ENCODE measurements at places on chromosomes 16 and 17.
A peak's percentile ranks its signal among the peaks of the same experiment; 100 is the strongest.

- H3K4me3 ChIP-seq, result no peak overlapping the region
- peaks cover 2% of the 10 kb centered on the region for H3K4me1 ChIP-seq
- no peak overlapping the region for H3K27ac ChIP-seq
- H3K27me3 ChIP-seq, result no peaks in the 10 kb centered on the region
- H3K36me3 ChIP-seq, result no peaks in the 10 kb centered on the region
These were observed 16.3 kb upstream of the DPEP1 start for GRCh38 chr16:89596957-89597649.

DNA sequence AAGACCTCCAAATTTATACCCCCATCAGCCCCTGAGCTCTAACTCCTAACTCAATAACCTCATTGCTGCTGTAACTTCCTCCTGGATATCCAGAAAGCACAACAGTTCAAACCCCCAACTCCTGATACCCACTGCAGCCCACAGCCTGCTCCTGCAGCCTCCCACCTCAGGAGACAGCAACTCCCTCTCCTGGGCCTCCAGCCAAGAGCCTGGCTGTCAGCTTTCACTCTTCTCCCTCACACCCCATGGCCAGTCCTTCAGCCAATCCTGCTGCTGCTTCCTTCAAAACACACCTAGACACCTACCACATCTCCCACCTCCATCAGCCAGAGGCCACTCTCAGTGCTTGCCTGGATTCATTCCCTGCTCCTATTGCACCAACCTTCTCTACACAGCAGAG lies 5.4 kb downstream of the GINS2 start:
- peak; percentile 51 for DNase-seq
- no peak overlapping the region for H3K27ac ChIP-seq
- no peaks in the 10 kb centered on the region for H3K4me1 ChIP-seq
- no peaks in the 10 kb centered on the region for H3K27me3 ChIP-seq

DNA sequence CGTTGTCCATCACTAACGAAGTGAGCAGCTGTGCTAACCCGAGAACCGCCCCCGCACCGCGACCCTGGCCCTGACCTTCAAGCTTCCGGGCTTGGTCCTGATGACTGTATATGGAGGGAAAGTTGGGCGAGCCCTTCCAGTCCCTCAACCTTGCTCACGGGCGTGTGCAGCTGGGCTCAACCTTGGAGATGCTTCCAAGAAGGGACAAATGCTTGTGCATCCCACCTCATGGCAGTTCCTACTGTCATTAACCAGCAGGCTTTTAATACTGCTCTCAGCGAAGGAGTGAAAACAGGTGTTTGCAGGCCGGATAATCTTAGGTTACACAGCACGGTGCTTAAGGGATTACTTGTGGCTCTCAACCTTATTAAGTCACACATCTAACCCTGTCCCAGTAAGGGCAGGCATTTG lies 33.5 kb downstream of the SRL start:
- no peaks in the 10 kb centered on the region for H3K36me3 ChIP-seq
- no peaks in the 10 kb centered on the region for H3K27me3 ChIP-seq
- no peak overlapping the region for H3K27ac ChIP-seq
- no peak overlapping the region for H3K4me3 ChIP-seq
- no peak for DNase-seq

DNA sequence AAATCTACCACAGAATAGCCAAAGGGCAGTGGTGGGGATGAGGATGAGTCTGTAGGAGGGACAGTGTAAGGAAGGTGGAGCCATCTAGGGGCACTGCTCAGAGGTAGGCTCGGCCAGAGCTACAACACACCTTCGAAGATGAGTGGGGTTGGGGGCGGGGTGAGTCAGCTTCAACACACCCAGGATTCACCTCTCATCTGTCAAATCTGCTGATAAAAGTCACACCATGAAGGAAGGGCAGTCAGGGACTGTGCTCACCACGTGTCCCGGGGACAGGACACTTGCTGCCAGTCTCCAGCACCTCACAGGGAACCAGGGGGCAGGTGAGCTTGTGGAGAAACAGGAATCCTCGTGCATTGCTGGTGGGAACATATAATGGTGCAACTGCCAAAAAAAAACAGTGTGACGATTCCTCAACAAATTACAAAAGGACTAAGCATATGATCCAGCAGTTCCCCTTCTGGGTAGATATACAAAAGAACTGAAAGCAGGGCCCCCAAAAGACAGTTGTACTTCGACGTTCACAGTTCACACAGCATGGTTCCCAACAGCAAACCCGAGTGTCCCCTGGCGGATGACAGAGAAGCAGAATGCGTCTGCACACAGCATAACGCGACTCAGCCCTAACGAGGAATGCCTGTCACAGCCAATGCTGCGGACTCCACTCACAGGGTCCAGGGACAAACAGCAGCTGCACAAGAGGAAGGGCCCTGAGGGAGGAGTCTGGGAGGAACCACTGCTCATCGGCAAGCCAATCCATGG lies 133.1 kb downstream of the ANKRD11 start:
- peaks cover 44% of the 10 kb centered on the region for H3K4me1 ChIP-seq
- H3K27me3 ChIP-seq, result no peaks in the 10 kb centered on the region
- H3K27ac ChIP-seq, result no peak overlapping the region
- no peak for DNase-seq
- H3K4me3 ChIP-seq, result no peak overlapping the region
- H3K36me3 ChIP-seq, result no peaks in the 10 kb centered on the region

- H3K4me1 ChIP-seq, result peaks cover 13% of the 10 kb centered on the region
- no peak for DNase-seq
- no peak overlapping the region for H3K4me3 ChIP-seq
- peaks cover 4% of the 10 kb centered on the region for H3K27me3 ChIP-seq
- H3K36me3 ChIP-seq, result no peaks in the 10 kb centered on the region
These were observed 5.1 kb downstream of the CBX8 start for GRCh38 chr17:79791735-79792161.

DNA sequence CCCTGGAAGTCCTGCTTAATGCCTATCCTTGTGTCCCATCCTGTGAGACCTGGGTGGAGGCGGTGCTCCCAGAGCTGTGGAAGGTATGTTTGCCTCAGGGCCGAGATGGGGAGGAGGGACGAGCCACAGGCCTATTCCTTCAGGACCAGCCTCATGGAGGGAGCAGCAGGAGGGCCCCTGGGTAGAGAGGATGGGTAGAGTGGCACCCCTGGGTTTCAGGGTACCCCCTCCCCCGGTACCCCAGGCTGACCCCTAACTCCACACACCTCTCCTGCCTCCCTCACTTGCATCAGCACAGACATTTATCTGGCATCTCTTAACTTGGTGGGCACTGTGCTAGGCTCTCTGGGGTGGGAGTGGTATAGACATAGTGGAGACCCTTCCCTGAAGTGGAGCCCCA lies 7.1 kb downstream of the ASB16 start:
- no peak overlapping the region for H3K4me3 ChIP-seq
- H3K27me3 ChIP-seq, result no peaks in the 10 kb centered on the region
- no peaks in the 10 kb centered on the region for H3K36me3 ChIP-seq

DNA sequence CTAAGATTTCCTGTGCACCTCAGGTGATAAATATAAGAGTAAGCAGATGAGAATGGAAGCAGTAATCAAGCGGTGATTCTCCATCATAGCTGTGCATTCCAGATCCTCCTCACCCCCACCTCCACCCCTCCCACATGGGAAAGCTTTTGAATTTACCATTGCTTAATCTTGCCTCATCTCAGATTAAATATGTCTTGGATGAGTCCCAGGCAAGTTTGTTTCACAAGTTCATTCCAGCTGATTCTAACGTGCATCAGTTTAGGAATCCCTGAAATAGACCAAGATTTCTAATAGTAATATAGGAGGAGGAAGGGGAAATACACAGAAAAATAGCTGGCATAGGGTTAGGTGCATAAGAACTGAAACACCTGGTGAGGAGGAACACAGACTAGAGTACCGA lies 396.2 kb upstream of the KIF2B start:
- DNase-seq, result no peak
- no peak overlapping the region for H3K27ac ChIP-seq
- no peaks in the 10 kb centered on the region for H3K36me3 ChIP-seq
- H3K4me3 ChIP-seq, result no peak overlapping the region
- no peaks in the 10 kb centered on the region for H3K27me3 ChIP-seq

DNA sequence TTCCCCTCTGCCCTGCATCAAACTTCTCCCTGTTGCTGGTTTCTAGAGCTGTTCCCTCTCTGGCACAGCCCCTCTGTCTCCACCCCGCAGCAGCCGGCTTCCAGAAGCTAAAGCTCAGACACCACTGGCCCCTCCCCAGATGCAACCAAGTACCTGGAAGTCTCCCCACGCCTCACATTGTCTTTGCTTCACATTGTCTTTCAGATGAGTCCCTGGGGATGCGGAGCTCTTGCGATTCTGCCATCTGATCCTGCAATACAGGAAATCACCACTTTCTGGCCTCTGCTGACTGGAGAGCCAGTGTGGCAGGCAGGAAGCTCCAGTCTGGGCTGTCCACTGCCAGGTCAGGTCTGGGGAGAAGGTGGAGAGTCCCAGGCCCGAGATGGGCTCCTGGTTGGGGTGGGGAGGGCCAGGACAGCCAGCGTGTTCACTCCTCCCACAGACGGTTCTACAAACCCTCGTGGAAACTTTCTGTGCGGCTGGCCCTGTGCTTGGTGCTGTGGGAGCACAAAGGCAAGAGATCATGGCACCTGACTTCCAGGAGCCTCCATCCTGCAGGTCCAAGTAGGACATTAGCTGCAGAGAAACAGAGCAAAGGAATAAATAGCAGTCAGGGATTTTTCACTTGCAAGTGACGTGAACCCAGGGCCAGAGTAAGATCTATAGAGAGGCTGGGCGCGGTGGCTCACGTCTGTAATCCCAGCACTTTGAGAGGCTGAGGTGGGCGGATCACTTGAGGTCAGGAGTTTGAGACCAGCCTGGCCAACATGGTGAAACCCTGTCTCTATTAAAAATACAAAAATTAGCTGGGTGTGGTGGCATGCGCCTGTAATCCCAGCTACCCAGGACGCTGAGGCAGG lies 47.9 kb upstream of the MAP3K14 start:
- H3K4me3 ChIP-seq, result no peak overlapping the region
- H3K27me3 ChIP-seq, result no peaks in the 10 kb centered on the region
- no peaks in the 10 kb centered on the region for H3K36me3 ChIP-seq
- DNase-seq, result no peak
- H3K4me1 ChIP-seq, result no peaks in the 10 kb centered on the region

DNA sequence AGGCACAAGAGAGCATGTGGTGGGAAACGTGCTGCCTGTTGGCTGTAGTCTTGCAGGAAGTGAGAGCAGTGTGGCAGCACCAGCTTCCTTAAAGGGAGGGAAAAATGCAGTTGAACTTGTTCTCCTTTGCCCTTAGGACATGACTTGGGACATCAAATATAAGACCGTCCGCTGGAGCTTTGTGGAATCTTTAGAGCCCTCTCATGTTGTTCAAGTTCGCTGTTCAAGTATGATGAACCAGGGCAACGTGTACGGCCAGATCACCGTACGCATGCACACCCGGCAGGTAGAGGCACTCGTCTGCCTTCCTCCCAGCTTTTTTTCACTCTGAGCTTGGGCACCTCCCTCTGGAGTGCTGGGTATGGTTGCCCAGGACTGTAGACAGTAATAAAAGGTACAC lies 23.3 kb downstream of the GPR179 start:
- no peaks in the 10 kb centered on the region for H3K36me3 ChIP-seq
- no peak for DNase-seq
- H3K4me1 ChIP-seq, result peaks cover 14% of the 10 kb centered on the region

DNA sequence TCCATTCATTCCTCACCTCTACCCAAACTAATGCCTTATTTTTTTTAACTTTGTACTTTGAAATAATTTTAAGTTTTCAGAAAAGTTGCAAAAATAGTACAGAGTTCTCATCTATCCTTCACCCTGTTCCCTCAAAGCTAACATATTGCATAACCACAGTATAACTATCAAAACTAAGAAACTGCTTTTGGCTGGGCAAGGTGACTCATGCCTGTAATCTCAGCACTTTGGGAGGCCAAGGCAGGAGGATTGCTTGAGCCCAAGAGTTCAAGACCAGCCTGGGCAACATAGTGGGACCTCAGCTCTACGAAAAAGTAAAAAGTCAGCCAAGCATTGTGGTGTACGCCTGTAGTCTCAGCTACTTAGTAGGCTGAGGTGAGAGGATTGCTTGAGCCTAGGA lies 147.7 kb downstream of the SKAP1 start:
- H3K27me3 ChIP-seq, result no peaks in the 10 kb centered on the region
- H3K4me1 ChIP-seq, result peaks cover 11% of the 10 kb centered on the region
- no peak for DNase-seq
